Cortex of kidney (tissue), 1 donor: ENCODE measurements at places on chromosomes 13 and 19.

GRCh38 chr19:6279620-6279930 lies 200 bp downstream of the MLLT1 start:
- no peak for DNase-seq

- DNase-seq: no peak
These were observed 11.6 kb upstream of the DNMT1 start for GRCh38 chr19:10206226-10206885.

DNA sequence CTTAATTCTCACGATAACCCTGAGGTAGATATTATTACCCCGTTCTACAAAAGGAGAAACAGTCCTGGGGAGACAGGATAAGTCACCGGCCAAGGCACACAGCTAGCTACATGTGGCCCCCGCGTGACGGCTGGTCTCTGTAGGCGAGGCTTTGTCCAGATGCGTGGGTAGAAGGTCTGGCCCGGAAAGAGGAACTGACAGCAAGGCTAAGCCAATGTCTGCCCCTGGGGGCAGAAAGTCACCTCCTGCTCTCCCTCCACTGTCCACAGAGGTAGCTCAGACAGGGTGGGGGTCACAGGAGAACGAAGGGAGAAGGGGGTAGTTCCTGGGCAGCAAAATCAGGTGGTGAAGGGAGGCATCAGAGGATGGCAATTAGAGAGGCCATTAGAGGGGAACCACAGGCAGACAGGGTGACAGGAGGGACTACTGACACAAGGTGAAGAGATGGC lies 1.8 kb downstream of the APOC4 start:
- no peak for DNase-seq

DNA sequence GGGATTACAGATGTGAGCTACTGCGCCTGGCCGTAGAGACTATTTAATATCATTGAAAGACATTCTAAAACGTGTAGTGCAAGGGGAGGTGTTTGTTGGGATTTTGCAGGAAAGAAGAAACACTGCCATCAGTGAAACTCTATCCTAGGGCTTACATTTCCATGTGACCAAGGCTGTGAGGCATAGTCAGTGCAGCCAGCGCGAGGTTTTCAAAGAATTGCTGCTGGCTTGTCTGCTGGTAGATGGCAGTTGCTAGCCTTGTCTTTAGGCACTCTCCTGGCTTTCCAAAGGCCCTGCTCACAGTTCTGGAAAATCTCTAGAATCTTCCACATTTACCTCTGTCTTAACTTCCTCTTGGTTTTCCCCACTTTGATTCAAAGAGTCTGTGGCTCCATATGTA lies 77.5 kb downstream of the GPC6 start:
- DNase-seq: no peak

GRCh38 chr13:46751811-46752635 lies 44.9 kb downstream of the ESD start:
- no peak for DNase-seq
